ENCODE measurements at places on chromosomes 4 and X.

GRCh38 chrX:40171513-40172400 is 74.0 kb upstream of the BCOR start:
- no peak for DNase-seq

GRCh38 chr4:1253831-1254230 is 4.9 kb upstream of the CTBP1 start:
- no peak for DNase-seq

DNA sequence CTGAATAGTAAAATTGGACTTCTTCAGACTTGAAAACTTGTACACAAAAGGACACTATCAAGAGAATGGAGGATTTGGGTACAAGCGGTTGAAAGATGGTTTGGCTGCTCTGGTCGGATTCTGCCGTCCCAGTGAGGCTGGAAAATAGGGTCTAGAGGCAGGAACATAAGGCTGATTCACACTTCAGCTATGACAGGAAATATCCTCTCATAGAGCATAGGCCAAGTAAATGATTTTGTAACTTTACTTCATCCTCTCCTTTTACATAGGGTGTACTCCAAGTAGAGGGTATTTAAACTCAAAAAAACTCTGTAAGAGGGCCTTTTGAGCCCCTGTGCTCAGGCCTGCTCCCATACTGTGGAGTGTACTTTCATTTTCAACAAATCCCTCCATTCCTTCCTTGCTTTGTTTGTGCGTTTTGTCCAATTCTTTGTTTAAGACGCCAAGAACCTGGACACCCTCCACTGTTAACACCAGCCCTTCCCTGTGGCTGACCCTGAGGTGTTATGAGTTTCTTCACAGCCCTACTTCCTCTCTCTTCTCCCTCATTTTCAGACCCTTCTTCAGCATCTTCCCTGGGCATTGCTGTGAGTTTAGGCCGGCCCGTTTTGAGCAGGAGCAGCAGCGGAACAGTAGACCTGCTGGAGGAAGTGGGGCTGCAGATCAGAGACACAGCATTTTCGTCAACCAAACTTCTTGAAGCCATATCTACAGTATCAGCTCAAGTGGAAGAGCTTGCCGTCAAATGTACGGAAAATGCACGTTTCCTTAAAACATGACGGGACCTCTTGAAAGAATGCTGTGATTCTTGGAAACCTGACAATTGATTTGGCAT is 7.2 kb downstream of the PGAM4 start:
- no peak for DNase-seq

GRCh38 chr4:79042079-79042674 is 102.9 kb upstream of the PAQR3 start:
- no peak for DNase-seq

DNA sequence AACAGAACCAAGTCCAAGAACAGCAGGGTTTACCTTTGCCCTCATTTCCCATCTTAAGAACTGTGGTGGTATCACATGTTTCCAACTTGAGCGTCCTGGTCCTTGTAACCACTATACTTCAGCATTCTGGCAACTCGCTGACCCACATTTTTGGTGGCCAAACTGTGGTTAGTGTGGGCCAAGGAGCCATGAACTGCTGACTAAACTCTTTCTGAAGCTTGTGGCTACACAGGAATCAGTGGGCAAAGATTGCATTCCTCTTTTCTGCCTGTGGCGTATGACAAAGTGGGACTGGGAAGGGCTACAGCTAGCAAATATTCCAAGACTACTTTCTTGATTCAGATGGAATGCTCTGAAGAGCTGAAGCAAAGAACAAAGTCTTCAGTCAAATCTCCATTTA is 106.3 kb upstream of the MID1 start:
- no peak for DNase-seq

DNA sequence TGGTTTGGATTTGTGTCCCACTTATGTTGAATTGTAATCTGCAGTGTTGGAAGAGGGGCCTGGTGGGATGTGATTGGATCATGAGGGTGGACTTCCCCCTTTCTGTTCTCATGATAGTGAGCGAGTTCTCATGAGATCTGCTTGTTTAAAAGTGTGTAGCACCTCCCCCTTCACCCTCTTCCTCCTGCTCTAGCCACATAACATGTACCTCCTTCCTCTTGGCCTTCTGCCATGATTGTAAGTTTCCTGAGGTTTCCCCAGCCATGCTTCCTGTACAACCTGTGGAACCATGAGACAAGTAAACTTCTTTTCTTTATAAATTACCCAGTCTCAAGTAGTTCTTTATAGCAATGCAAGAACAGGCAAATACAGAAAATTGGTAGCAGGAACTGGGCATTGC is 138.7 kb downstream of the INPP4B start:
- no peak for DNase-seq

GRCh38 chrX:100208076-100208475 is 202.0 kb downstream of the PCDH19 start:
- DNase-seq, result no peak

DNA sequence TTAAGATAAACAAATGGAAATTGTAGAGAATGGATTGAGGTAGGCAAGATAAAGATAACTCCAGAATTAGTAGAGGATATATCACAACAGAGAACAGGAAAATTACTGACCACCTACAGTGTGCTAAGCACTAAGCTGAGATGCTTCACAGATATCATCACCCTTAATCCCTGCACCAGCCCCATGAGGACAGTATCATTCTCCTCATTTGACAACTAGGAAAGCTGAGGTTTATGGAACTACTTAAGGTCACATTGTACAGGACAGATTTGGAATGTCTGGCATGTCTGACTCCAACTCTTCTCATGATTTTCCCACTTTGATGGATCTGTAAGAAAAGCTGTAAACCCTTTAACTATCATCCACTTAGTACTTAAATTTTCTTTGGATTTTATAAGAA is 95.5 kb downstream of the CASK start:
- DNase-seq, result no peak

- DNase-seq, result no peak
Measured at GRCh38 chrX:31383991-31384390, 312.1 kb upstream of the FTHL17 start.

DNA sequence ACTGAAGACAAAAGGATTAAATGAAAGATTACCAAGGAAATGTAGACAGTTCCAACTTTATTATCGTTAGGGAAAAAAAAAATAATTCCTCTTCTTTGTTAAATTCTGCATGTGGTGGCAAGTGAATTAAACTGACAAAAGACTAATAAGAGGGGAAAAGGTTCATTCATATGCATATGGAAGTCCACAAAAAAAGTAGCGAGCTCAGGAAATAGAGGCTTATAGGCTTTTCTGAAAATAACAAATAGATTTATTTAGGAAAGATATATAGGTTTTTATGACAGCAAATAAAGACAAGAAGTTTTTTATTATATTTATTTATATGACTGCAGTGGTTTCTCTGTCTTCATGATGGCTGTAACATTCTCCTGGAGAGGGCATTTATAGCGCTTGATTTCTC is 246.0 kb downstream of the NAF1 start:
- DNase-seq, result no peak

DNA sequence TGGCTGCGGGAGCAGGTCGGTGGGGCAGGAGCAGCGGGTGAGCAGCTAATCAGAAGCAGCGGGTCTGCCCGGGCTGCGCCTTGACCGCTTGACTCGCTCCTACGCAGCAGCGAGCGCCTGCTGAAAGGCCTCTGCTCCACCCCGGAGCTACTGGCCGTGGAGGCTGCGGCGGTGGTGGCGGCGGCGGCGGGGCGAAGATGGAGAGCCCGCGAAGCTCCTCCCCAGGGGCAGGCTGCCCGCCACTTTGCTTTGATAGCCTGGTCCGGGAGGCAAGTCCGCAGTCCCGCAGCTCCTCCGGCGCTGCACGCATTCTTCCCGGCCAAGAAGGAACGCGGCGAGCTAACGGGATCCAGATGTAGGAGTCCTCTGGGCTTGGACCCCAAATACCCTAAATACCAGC is 36.7 kb downstream of the PJA1 start:
- DNase-seq, result no peak

- no peak for DNase-seq
Measured at GRCh38 chr4:63717384-63717783, 691.9 kb downstream of the TECRL start.

- no peak for DNase-seq
Measured at GRCh38 chr4:87631668-87632067, 18.4 kb upstream of the DMP1 start.

DNA sequence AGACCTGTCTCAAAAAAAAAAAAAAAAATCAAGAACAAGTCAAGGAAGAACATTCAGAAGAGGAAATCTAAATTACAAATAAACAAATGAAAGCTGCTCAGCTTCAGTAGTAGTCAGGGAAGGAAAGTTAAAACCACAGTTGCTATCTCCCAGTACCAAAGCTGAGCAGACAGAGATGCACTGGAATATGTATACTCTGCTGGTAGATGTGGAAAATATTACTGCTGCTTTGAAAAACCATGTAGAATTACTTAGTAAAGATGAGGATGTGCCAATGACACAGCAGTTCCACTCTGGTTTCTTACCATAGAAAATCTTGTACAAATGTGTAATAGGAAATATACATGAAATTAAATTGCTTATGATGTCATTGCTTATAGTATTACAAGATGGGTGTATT is 25.1 kb upstream of the PRKX start:
- DNase-seq, result no peak

GRCh38 chr4:61143461-61143860 is 56.7 kb upstream of the ADGRL3 start:
- DNase-seq, result no peak

- no peak for DNase-seq
Measured at GRCh38 chr4:71980976-71981375, 50.8 kb upstream of the NPFFR2 start.

DNA sequence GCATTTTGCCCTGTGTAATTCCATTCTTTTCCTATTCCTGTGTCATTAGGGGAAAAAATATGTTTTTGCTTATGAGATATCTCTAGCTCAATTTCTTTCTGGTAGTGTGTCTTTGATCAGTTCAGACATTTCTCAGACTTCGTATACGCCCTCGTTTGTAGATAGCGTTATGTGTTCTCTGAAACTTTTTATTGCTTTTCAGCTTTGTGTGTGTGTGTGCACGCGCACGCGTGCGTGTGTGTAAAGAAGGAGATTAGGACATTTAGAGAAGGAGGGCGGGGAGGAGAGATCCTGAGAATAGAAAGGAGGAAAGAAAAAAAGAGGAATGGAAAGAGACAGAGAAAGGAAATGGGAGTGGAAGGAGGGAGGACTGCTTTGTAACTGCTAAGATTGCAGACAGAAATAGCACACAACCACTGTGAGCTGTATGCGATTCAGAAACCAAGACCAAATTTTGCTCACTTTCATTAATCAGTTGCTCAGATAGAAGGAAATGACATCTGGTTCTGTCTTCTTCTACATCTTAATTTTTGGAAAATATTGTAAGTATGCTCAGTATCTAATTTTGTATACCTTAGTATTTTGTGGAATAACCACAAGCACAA is at the start of gene RXFP1:
Gene RXFP1, plus strand, starts transcription at position 399 of the 605 bp plus-strand sequence. Its CDS starts 95 bp downstream, at position 494.
- DNase-seq, result no peak

- no peak for DNase-seq
Measured at GRCh38 chr4:16480011-16480410, 253.7 kb upstream of the TAPT1 start.

DNA sequence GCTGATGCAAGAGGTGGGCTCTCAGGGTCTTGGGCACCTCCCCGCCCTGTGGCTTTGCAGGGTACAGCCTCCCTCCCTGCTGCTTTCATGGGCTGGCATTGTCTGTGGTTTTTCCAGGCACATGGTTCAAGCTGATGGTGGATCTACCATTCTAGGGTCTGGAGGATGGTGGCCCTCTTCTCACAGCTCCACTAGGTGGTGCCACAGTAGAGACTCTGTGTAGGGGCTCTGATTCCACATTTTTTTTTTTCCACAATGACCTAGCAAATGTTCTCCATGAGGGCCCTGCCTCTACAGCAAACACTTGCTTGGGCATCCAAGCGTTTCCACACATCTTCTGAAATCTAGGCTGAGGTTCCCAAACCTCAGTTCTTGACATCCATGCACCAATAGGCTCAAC is 657.9 kb upstream of the CT83 start:
- no peak for DNase-seq

DNA sequence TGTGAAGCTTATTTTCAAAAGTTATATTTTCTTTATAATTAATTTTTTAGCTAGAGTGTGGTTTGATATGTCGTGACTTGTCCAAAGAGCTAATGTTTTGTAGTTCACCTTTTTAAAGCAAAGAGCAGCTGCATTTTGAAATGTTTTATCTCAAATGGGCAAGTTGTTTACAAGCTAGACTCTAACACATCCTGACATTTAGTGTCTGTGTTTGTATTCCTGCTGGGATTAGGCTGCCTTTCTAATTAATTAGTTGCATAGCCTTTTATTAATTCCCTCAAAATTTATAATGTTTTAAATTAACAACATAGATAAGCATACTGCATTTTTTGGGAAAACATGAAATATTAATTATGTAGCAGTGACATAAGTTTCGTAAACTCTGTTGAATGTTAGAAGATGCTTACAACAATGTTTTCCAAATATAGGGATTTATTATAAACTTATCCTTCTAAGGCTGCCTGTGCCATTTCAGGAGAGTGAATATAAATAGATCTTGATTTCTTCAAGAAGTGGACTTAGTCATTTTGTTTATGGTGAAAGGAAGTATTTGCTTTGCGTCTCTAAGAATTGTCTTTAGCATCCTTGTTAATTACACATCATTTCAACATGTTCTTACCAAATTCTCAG is 37.7 kb upstream of the NUDT6 start:
- DNase-seq, result no peak

DNA sequence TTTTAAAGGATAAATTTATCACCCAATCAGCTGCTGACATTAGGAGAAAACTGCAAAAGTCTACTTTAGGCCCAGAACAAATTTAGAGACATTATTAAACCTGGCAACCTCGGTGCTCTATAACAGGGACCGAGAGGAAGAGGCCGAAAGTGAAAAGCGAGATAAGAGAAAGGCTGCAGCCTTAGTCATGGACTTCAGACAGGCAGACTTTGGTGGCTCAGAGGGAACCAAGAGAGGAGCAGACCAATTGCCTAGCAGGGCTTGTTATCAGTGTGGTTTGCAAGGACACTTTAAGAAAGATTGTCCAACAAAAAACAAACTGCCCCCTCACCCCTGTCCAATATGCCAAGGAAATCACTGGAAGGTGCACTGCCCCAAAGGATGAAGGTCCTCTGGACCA is 12.8 kb upstream of the UGT2B10 start:
- no peak for DNase-seq

GRCh38 chr4:99404595-99405287 is 30.4 kb downstream of the ADH7 start:
- DNase-seq, result no peak

DNA sequence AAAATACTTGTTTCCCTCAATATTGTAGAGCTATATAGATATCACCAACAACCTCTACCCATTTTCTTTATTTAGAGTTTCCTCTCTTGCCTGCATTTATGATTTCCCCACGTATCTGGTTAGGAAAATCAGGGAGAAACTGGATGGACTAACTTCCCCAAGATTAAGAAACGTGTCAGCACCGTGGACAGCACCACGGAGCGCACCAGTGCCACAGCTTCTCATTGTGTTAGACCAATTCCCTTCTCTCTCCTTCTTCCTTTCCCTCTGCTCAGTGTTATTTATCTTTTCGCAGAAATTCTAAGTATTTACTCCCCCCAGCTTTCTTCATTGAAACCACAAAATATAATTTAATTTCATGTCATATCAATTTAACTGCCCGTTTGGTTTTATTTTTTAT is 568.6 kb upstream of the BOD1L1 start:
- DNase-seq, result no peak

All from stimulated activated CD4-positive, alpha-beta T cell treated with anti-CD3 and anti-CD28 coated beads, TNF-alpha, amount 100 ng/mL, for 1 hour (primary cell).